ENCODE measurements at places on chromosomes 3 and 15. TPM values are rescaled to one million over a fixed set of nuclear protein-coding genes. Genes with fewer than 3 reads are reported as not detected.

DNA sequence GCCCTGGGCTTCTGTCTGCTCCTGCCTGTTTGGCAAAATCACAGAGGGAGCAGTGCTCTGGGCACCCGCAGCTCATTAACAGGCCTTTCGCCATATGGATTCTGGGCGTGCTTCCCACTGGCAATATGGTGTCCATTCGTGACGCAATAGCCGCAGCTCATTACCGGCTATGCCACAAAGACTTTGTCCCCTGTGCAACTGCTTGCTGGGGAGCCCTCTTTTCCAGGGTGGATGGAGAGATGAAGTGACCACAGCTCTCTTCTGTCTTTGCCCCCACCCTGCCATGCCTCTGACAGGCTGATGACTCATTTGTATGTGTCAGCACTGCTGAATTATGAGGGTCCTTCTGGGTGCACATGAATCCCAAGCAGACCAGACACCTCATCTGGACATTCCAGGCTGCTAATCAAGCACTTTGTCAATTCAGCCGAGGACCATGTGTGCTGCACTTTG is 214.3 kb upstream of the FEZF2 start:
- no peak for DNase-seq

DNA sequence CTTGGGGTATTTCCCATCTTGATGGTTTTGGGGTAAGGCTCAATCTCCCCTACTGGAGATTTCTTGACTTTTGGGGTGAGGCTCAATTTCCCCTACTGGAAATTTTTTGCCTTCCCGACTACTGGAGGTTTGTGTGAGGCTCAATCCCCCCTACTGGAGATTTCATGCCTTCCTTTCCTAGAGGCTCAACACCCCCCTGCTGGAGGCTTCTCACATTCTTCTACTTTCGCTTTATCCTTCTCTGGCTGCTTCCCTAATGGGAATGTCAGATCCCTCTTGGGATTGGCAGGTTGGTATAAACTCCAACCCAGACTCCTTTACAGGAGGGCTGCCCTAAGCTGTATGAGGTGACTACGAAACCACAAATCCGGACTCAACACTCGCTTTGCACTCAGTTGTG is 49.2 kb downstream of the KATNBL1 start:
- DNase-seq = no peak

- no peak for DNase-seq
Observed at GRCh38 chr3:138455801-138456716, 21.6 kb downstream of the ESYT3 start.

- DNase-seq = no peak
Observed at GRCh38 chr3:134337071-134337482, 37.2 kb downstream of the AMOTL2 start.

DNA sequence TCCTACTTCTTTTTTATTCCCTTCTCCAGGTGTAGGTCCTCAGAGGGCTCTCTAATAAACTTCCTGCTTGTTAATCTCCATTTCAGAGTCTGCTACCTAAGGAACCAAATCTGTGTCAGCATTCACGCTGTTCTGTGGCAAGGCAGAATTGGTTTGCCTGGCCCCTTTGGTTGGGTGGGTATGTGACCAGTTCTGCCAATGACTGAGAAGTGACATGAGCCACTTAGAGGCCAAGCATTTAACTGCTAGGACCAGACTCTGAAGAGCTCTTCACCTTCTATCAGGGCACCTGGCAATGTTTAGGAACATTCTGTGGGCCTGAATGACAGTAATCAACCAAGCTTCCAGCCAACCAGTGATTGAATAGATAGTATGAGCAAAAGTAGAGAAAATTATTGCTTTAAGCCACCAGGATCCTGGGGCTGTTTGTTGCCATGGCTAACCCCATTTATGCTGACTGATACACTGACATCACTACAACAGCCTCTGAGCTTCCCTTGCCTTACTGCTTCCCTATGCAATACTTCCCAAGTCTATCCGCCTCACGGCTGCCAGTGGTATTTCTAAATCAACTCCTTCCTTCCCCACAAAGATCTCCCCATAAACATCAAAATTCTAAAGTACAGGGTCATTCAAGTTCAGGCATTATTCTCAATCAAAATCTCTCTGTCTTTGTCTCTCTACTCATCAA is 7.6 kb downstream of the FRMD4B start:
- no peak for DNase-seq

DNA sequence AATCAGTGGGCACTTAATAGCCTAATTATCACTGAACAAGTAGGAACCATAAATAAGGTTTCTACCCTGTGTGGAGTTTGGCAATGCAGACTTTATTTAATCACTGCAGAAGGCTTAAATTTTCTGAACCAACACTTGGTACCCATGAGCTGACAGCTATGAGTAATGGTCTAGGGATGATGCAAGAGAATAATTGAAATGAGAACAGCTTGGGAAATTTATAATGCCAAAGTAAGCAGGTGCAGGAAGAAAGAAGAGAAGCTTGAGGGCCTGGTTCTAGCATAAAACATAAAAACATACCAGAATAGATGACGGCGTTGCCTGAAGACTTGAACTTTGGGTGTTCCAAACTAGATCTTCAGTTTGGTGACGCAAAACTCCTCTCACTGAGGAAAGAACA is 67.0 kb downstream of the IMPG2 start:
- no peak for DNase-seq

The ST3GAL6 gene
- total RNA-seq = 5.4 TPM

The PTPN9 gene
- total RNA-seq = 24.1 TPM

The PPP1R2 gene
- total RNA-seq = 73.0 TPM

The CD86 gene
- not detected for total RNA-seq
